MCF 10A (cell line): ENCODE measurements at places on chromosomes 7 and 10.

DNA sequence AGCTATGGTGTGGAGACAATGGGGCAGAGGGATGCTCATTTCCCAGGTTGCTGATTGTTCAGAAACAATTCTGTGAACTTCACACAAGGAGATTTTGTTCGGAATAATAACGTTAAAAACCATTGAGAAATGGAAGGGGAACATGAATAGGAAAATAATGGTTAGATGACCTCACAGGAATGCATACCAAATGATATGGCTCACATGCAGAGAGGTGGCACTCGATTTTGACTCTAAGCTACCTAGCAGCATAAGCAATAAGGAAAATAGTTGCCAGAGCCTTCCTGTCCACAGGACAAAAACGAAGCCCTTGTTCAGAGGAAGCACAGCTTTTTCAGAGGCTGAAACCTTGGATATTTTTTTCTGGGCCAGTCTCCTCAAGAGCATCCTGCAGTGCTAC lies 293.1 kb downstream of the ZEB1 start:
- no peak for DNase-seq
- H3K27me3 ChIP-seq = no peaks in the 10 kb centered on the region
- no peaks in the 10 kb centered on the region for H3K36me3 ChIP-seq
- no peak overlapping the region for H3K4me3 ChIP-seq
- no peaks in the 10 kb centered on the region for H3K4me1 ChIP-seq
- no peak overlapping the region for H3K27ac ChIP-seq

- no peak overlapping the region for H3K4me3 ChIP-seq
- no peaks in the 10 kb centered on the region for H3K4me1 ChIP-seq
- no peak for DNase-seq
- H3K36me3 ChIP-seq = no peaks in the 10 kb centered on the region
- no peak overlapping the region for H3K27ac ChIP-seq
Measured at GRCh38 chr7:12127455-12127854, 83.6 kb upstream of the TMEM106B start.

GRCh38 chr10:32489158-32489557 lies 43.2 kb downstream of the CCDC7 start:
- no peak for DNase-seq
- H3K4me3 ChIP-seq = no peak overlapping the region
- H3K36me3 ChIP-seq = peaks cover 13% of the 10 kb centered on the region
- H3K27me3 ChIP-seq = no peaks in the 10 kb centered on the region
- H3K27ac ChIP-seq = no peak overlapping the region
- no peaks in the 10 kb centered on the region for H3K4me1 ChIP-seq

- no peak overlapping the region for H3K27ac ChIP-seq
- DNase-seq = no peak
- H3K36me3 ChIP-seq = no peaks in the 10 kb centered on the region
- no peaks in the 10 kb centered on the region for H3K27me3 ChIP-seq
- no peak overlapping the region for H3K4me3 ChIP-seq
- no peaks in the 10 kb centered on the region for H3K4me1 ChIP-seq
Measured at GRCh38 chr7:67743501-67743900, 746.9 kb downstream of the TYW1 start.

DNA sequence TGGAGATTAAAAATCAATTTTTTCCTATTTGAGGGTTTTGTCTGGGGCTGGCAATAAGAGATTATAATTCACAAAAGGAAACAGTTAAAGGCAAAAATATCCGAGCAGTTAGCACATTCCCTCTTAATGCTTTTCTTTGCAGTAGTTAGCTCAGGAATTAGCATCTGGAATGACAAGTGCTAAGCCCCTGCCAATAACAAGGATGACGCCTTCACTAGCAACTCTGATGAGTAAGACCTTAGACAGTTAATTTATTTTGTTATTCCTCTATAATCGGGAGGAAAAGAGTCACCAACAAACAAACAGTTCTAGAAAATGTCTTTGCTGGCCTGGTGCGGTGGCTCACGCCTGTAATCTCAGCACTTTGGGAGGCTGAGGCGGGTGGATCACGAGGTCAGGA lies 151.3 kb downstream of the TRIL start:
- no peaks in the 10 kb centered on the region for H3K36me3 ChIP-seq
- peak; percentile 47 for DNase-seq
- H3K4me1 ChIP-seq = peaks cover 12% of the 10 kb centered on the region
- no peak overlapping the region for H3K27ac ChIP-seq
- H3K4me3 ChIP-seq = no peak overlapping the region

- H3K4me3 ChIP-seq = no peak overlapping the region
- H3K27me3 ChIP-seq = peaks cover 32% of the 10 kb centered on the region
- H3K36me3 ChIP-seq = peaks cover 6% of the 10 kb centered on the region
- no peak overlapping the region for H3K27ac ChIP-seq
- no peak for DNase-seq
Measured at GRCh38 chr10:49382826-49383225, 13.1 kb downstream of the DRGX start.

GRCh38 chr10:61492364-61492995 lies 39.3 kb upstream of the TMEM26 start:
- no peak overlapping the region for H3K27ac ChIP-seq
- H3K4me1 ChIP-seq = peaks cover 5% of the 10 kb centered on the region
- no peak overlapping the region for H3K4me3 ChIP-seq
- no peak for DNase-seq
- H3K36me3 ChIP-seq = no peaks in the 10 kb centered on the region
- no peaks in the 10 kb centered on the region for H3K27me3 ChIP-seq

DNA sequence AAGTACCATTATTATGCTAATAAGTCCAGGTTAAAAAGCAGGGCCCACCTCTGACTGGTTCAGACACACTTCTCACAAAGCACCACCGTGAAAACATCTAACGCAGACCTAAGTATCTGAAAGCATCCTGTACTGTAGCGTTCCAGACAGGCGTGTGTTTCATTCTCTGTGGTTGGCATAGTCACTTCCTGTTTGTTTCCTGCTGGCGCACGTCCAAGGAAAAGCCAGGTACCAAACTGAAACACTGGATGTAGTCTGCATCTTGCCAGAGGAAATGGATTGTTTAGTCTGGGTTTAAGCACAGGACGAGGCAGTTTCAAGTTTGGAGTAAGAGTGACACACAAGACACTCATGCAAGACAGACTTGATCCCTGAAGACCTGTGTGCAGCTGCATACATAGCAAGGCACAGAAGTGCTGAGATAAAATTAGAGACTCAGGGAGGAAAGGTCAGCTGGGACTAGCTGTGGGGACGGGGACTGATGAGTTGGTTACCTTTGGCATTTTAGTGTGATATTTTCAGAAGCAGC lies 23.3 kb downstream of the BPGM start:
- DNase-seq = peak; percentile 97
- peaks cover 11% of the 10 kb centered on the region for H3K4me1 ChIP-seq
- H3K27ac ChIP-seq = peak overlapping the region; percentile 44

GRCh38 chr10:118838364-118838763 lies 83.6 kb upstream of the CACUL1 start:
- no peaks in the 10 kb centered on the region for H3K36me3 ChIP-seq
- no peak for DNase-seq
- no peak overlapping the region for H3K27ac ChIP-seq
- no peak overlapping the region for H3K4me3 ChIP-seq
- H3K27me3 ChIP-seq = no peaks in the 10 kb centered on the region
- H3K4me1 ChIP-seq = peaks cover 46% of the 10 kb centered on the region

- H3K27me3 ChIP-seq = no peaks in the 10 kb centered on the region
- peaks cover 74% of the 10 kb centered on the region for H3K36me3 ChIP-seq
- no peak overlapping the region for H3K4me3 ChIP-seq
- DNase-seq = no peak
Measured at GRCh38 chr7:48101968-48102367, 12.9 kb downstream of the UPP1 start.

- H3K27ac ChIP-seq = no peak overlapping the region
- no peaks in the 10 kb centered on the region for H3K36me3 ChIP-seq
- peaks cover 7% of the 10 kb centered on the region for H3K27me3 ChIP-seq
- DNase-seq = no peak
Measured at GRCh38 chr10:30587522-30588031, 42.0 kb downstream of the LYZL2 start.

DNA sequence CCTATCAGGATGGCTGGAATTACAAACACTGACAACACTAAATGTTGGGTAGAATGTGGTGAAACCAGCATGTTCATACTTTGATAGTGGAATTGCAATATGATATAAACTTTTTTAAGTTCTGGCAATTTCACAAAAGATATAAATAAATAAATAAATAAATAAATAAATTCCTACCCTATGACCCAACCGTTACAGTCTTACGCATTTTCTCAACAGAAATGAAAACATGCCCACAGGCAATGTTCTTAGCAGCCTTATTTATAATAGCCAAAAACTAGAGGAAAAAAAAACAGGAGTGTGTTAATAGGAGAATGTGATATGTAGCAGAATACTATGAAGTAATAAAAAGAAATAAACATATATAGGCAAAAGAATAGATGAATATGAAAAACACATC lies 318.9 kb downstream of the IPMK start:
- peaks cover 13% of the 10 kb centered on the region for H3K4me1 ChIP-seq
- no peak overlapping the region for H3K27ac ChIP-seq
- H3K36me3 ChIP-seq = no peaks in the 10 kb centered on the region
- DNase-seq = peak; percentile 59
- no peak overlapping the region for H3K4me3 ChIP-seq
- H3K27me3 ChIP-seq = no peaks in the 10 kb centered on the region

GRCh38 chr10:103510791-103511752 lies 17.6 kb downstream of the NEURL1 start:
- H3K27ac ChIP-seq = no peak overlapping the region
- no peak for DNase-seq
- H3K36me3 ChIP-seq = no peaks in the 10 kb centered on the region

- H3K27me3 ChIP-seq = no peaks in the 10 kb centered on the region
- H3K36me3 ChIP-seq = no peaks in the 10 kb centered on the region
- no peak overlapping the region for H3K27ac ChIP-seq
- DNase-seq = no peak
Measured at GRCh38 chr7:22884911-22885788, 62.5 kb upstream of the TOMM7 start.
